Right atrium auricular region (tissue), 2 donors: ENCODE measurements at places on chromosomes 2 and 18. TPM values are rescaled to one million over a fixed set of nuclear protein-coding genes. Genes with fewer than 3 reads are reported as not detected.

DNA sequence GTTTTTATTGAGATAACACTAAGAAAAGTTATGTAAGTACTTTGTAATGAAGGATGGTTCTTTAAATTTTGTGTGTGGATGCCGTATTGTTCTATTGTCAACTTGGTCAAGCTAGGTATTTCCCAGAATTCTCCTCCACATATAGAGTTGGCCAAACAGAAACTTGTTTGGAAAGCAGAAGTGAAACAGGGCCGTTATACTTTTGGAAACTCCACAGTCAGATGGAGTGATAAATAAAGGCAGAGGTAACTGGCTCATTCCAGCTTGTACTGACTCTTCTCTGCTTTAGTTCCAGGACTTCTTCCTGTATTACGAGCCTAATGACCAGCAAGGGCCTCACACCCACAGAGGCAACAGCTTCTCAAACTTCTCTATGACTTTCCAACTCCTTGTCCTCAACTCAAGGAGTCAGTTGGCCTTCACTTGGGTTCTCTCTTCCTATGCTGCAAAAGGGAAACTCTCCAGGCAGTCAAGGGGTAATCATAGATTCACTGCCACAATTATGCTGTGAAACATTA, 16.4 kb upstream of the STARD7 start:
- no peak for DNase-seq
- H3K27me3 ChIP-seq: no peaks in the 10 kb centered on the region
- no peak overlapping the region for H3K27ac ChIP-seq
- H3K4me1 ChIP-seq: no peaks in the 10 kb centered on the region
- no peak overlapping the region for H3K4me3 ChIP-seq

- no peak overlapping the region for H3K27ac ChIP-seq
- no peak overlapping the region for H3K4me3 ChIP-seq
- H3K4me1 ChIP-seq: no peaks in the 10 kb centered on the region
- H3K36me3 ChIP-seq: no peaks in the 10 kb centered on the region
- no peaks in the 10 kb centered on the region for H3K27me3 ChIP-seq
- DNase-seq: no peak
Measured at GRCh38 chr18:52395146-52395852, 55.3 kb downstream of the DCC start.

GRCh38 chr2:174076975-174077374, 111.8 kb upstream of the SP3 start:
- H3K36me3 ChIP-seq: no peaks in the 10 kb centered on the region
- H3K4me3 ChIP-seq: no peak overlapping the region
- no peak overlapping the region for H3K27ac ChIP-seq

DNA sequence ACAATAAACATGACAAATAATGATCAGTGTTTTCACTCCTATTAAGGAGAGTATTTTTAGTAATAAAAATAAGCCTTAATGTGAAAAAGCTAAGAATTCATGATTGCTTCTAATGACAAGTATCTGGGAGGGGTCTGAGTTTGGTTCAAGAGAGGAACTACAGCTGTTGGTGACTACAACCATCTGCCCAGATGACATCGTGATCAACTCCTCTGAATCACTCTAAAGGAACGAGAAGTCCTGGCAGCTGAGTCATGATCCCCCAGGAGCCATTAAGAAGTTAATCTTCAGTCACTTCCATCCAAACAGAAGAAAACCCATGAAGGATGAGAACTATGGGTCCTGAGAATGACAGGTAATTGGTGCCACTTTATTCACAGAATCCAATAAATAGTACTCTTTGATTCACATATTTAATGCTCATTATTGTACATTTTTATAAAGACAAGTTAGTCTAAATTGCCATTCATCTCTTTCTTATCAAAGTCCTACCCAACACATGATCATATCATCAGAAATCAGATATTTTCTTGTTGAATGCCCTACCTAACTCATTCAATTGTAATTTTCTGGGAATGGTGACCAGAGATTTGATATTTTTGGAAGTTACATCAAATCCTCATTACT, 6.8 kb downstream of the TFPI start:
- H3K36me3 ChIP-seq: no peaks in the 10 kb centered on the region
- no peaks in the 10 kb centered on the region for H3K27me3 ChIP-seq
- DNase-seq: peak; percentile 80
- no peak overlapping the region for H3K4me3 ChIP-seq

GRCh38 chr2:235842941-235843340, 325.2 kb downstream of the GBX2 start:
- no peak overlapping the region for H3K27ac ChIP-seq
- H3K4me3 ChIP-seq: no peak overlapping the region
- no peak for DNase-seq
- H3K27me3 ChIP-seq: no peaks in the 10 kb centered on the region
- no peaks in the 10 kb centered on the region for H3K36me3 ChIP-seq

GRCh38 chr2:230893841-230894781, 29.4 kb downstream of the ITM2C start:
- no peaks in the 10 kb centered on the region for H3K4me1 ChIP-seq
- H3K36me3 ChIP-seq: no peaks in the 10 kb centered on the region
- no peak overlapping the region for H3K27ac ChIP-seq

- no peak overlapping the region for H3K4me3 ChIP-seq
- no peak for DNase-seq
- H3K36me3 ChIP-seq: no peaks in the 10 kb centered on the region
- no peaks in the 10 kb centered on the region for H3K27me3 ChIP-seq
Measured at GRCh38 chr2:149766339-149766738, 178.8 kb upstream of the MMADHC start.

DNA sequence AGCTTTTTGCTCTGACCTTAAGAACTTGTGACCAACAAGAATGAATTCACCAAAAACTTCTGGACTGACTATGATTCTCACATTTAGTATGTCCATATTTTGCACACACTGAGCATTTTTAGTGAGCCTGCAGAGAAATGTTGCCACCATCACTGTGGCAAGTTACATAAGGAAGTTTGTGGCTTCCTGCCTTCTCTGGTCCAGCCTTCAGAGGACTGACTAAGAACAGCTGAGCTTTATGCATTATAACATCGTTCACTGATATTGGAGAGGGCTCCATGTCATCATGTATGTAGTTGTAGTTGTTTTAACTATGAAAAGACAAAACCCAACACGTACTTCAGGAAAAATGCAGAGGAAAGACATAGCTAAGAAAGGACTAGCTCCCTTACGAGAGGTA, 218.0 kb upstream of the CRIM1 start:
- H3K36me3 ChIP-seq: no peaks in the 10 kb centered on the region
- no peak for DNase-seq
- H3K27ac ChIP-seq: no peak overlapping the region
- no peaks in the 10 kb centered on the region for H3K27me3 ChIP-seq
- H3K4me1 ChIP-seq: no peaks in the 10 kb centered on the region
- no peak overlapping the region for H3K4me3 ChIP-seq

DNA sequence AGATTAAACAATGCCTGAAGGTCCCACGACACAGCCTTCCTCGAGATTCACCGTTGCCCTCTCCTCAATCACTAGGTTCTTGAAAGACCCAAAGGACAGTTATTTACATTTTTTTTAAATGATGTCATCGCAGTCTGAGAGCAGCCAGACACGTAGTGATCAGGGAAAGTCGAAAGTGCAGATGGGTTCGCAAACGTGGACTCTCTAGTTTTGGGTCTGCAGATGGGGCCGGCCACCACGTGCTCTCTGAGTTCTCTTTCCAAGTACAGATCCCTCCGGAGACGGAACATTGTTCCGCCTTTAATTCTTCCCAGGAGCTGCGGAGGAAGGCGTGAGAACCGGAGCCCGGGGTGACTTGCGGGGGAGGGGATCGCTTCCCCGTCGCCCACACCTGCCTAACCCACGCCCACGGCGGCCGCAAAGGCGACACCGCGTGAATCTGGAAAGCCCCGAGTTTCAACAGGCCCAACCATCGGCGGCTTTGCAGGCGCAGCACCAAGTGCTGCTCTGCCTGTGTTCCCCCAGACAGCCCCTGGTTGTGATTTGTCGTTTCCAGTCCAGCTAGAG, 54.3 kb downstream of the PKDCC start:
- H3K27me3 ChIP-seq: no peaks in the 10 kb centered on the region
- H3K27ac ChIP-seq: peak overlapping the region; percentile 85
- H3K4me1 ChIP-seq: no peaks in the 10 kb centered on the region
- DNase-seq: no peak
- H3K4me3 ChIP-seq: peak overlapping the region; percentile 61
- H3K36me3 ChIP-seq: no peaks in the 10 kb centered on the region

DNA sequence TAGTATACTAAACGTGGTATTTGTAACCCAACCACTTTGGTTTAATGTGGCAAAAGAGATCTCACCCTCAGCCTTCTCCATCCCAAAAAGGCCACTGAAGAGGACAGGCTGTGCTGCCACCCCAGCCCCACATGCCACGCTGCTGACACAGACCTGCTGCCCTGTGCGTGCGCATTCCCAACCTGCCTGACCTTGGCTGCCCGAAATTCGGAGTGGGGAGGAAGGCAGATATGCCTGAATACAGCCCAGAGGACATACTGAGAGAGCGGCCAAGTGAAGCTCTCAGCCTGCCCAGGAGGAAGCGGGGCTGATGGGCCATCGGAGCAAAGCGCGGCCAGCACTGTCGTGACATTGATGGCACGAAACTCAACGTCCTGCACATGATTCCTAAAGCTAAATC, 70.0 kb downstream of the HDAC4 start:
- no peaks in the 10 kb centered on the region for H3K4me1 ChIP-seq
- no peak overlapping the region for H3K4me3 ChIP-seq
- H3K36me3 ChIP-seq: no peaks in the 10 kb centered on the region
- peak overlapping the region; percentile 91 for H3K27ac ChIP-seq
- peak; percentile 51 for DNase-seq

GRCh38 chr2:127398239-127398590, 10.4 kb upstream of the MAP3K2 start:
- H3K36me3 ChIP-seq: no peaks in the 10 kb centered on the region
- no peak overlapping the region for H3K4me3 ChIP-seq
- peak; percentile 95 for DNase-seq
- H3K4me1 ChIP-seq: no peaks in the 10 kb centered on the region

DNA sequence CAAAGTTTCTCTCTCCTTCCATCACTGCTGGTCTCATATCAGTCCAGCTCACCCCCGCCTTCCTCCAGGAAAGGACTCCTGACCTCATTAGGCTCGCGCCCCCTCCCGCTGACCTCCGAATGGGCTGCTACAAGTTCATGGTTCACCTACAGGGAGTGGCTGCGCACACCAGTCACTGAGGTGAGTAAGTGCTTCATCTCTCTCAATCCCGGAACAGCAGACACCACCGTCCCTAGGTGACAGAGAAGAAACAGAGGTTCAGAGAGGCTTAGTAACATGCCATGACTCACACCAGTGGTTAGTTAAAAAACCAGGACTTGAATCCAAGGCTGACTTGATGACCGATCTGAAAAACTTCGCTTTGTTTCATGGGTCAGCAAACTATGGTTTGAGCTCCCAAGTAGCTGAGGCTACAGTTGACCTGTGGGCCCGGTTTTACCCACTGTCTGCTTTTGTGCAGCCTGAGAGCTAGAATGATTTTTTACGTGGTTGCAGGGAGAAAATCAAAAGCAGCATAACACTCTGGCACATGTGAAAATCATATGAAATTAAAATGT, 42.0 kb downstream of the ZFP36L2 start:
- H3K36me3 ChIP-seq: no peaks in the 10 kb centered on the region
- no peak overlapping the region for H3K4me3 ChIP-seq
- no peaks in the 10 kb centered on the region for H3K4me1 ChIP-seq
- no peak for DNase-seq

DNA sequence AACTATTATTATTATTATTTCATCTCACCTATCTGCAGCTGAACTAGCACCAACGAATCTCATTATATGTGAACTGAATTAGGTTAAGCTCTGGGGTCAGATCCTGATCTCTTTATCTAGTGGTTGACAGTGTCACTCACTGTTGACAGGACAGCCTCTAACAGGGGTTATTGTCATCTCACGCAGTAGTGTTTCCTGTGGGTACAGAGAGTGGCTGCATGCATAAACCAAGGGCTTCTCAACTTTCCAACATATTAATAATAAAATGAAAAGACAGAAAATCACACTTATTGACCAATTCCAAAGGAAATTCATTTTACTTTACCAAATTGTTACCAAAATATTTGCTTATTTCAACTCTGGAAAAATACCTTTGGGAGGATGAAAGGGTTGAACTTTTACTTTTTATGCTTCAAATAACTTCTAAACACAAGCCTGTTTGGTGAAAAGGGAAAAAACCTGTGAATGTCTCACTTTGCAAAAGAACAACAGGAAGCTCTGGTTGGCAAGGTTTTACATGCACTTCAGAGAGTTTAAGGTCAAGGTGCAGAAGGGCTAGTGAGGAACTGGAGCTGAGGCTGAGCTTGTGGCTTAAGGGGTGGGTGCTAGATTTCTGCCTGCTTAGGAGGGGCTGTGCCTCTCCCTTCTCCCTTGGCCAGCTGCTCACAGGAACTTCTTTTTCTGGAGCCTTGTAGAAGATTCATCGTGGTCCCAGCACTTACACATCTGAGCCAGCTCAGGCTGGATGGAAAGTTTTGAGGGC, 72.6 kb downstream of the CTAGE1 start:
- no peak for DNase-seq
- H3K4me1 ChIP-seq: no peaks in the 10 kb centered on the region
- H3K27ac ChIP-seq: peak overlapping the region; percentile 97

GRCh38 chr2:144943986-144944385, 424.1 kb upstream of the ZEB2 start:
- no peaks in the 10 kb centered on the region for H3K36me3 ChIP-seq
- DNase-seq: no peak
- no peak overlapping the region for H3K27ac ChIP-seq
- H3K4me3 ChIP-seq: no peak overlapping the region
- no peaks in the 10 kb centered on the region for H3K27me3 ChIP-seq
- H3K4me1 ChIP-seq: no peaks in the 10 kb centered on the region

The HOXD9 gene
- total RNA-seq: 0.44 TPM

The PROKR1 gene
- total RNA-seq: not detected

The UGT1A3 gene
- not detected for total RNA-seq

The GNAL gene
- 2.7 TPM for total RNA-seq

The CLIP4 gene
- total RNA-seq: 66.5 TPM

The WNT6 gene
- total RNA-seq: 2.4 TPM
